ENCODE measurements at places on chromosomes 6 and 20.

- no peak for DNase-seq
Observed at GRCh38 chr20:11296951-11297350, 620.7 kb upstream of the BTBD3 start.

DNA sequence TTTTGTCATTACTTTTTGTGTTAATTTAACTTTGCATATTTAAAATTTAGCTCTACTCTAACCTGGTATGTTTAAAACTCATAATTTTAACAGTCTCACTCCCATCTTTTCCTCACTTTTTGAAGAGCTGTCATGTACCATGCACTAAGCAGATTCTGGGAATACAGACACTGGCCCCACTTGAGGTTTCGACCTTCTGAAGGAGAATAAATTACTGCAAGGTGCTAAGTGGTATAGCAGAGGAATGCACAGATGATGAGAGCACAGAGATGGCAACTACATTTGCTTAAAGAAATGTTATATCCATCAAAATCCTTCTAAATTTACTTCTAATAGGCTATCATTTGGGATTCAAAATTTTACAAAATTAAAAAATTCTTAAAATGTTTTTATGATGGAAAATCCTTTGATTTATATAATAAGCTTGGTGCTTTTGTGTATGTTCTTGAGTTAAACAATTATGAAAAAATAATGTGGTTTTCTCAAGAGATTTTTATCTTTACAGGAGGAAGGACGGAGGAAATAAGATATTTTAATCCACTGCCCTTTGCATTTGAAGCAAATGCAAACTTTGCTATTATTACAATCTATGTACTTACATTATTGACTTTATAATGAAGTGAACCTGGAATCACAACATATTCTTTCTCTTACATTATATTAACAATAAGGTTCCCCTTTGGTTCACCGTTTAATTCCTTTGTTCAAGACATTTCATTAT is 79.3 kb downstream of the AHI1 start:
- no peak for DNase-seq

GRCh38 chr6:18034798-18035202 is 47.4 kb upstream of the KIF13A start:
- DNase-seq = no peak

DNA sequence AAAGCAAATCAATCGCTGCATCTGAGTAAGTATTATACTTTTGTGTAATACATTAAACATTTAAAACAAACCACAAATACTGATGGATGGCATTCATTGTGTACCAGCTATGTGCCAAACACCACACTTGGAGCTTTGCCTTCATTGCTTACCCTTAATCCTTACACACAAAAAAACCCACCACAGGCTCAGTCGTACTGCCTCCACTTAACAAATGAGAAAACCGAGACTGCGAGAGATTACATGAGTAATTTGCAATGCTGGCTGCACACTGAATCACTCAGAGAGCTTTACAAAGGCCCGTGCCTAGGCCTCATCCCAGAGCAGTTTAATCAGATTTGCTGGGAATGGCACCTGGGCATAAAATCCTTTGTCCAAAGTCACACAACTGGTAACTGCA is 130.5 kb downstream of the EDN1 start:
- DNase-seq = no peak

GRCh38 chr20:47396762-47397476 is 40.4 kb upstream of the ZMYND8 start:
- DNase-seq = no peak

GRCh38 chr20:42051921-42052320 is 433.7 kb upstream of the CHD6 start:
- DNase-seq = no peak
